ENCODE measurements at places on chromosomes 6 and 20. TPM values are rescaled to one million over a fixed set of nuclear protein-coding genes. Genes with fewer than 3 reads are reported as not detected.

HMGCLL1 gene
- not detected for total RNA-seq

CST5 gene
- total RNA-seq, result not detected

DNA sequence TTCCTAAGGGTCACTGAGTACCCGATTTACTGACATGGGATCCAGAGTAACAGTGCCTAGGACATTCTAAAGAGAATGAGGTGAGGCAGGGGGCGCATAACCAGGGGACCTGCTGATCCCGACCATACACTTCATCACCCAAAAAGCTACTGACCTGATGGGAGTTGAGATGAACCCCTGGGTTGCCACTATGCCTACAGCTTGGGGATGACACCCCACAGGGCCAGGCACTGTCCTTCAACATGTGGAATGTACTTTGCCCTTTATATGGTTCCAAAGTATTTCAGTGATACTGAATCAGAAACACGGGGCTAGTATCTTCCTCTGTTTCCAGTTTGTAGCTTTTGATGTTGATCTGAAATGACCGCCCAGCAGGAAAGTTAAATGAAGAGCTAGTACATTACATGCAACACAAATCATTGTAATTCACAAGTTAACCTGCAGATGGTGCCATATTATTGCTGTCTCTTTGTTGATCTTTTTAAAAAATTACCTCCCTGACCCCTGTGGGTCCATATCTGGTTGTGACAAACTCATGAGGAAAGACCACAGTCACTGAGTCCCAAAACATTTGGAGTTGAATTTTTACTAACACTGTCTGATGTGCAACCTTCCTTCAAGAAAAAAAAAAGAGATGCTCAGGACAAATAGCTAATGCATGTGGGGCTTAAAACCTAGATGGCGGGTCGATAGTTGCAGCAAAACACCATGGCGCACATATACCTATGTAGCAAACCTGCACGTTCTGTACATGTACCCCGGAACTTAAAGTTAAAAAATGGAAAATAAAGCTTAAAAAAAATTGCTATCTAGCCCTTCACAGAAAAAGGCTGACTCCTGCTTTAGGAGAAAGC, 42.7 kb upstream of the GCNT2 start:
- peak; percentile 33 for DNase-seq

- DNase-seq, result no peak
These were observed 569 bp downstream of the TCEA2 start for GRCh38 chr20:64063389-64064144.

GRCh38 chr6:125597411-125598253, 151.8 kb upstream of the HEY2 start:
- DNase-seq, result peak; percentile 15

DNA sequence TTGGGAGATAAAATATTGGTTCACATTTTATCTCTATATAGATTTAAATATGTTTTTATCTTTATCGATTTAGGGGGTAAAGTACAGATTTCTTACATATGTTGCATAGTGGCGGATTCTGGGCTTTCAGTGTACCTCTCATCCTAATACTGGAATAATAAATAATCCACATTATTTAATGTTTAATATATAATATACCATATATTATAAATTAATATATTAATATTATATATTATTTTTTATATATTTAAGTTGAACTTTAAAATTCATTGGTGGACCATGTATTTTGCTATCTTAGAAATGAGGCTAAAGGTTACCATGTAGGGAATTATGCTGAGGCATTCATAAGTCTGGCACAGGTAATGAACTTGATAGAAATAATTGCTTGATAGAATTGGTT, 89.6 kb upstream of the POPDC3 start:
- DNase-seq, result no peak

- DNase-seq, result no peak
These were observed 104.0 kb downstream of the BANF2 start for GRCh38 chr20:17803765-17804164.

DNA sequence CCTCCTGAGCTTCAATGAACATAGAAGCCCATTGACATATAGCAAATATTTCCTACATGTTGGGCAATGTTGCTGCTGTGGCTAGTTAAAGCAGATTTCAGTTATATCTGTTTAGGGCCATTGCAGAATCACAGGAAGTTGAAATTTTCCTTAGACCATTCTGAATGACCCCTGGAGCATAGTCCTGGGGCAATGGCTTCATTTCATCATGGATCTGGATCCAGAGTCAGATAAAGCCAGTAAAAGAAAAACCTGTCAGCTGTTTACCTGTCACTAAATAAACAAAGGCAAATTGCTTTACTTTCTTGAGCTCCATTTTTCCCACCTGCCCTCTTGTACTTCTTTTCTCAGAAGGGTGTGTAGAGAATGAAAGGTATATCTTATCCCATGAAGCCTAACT, 494.0 kb upstream of the MAP3K7 start:
- no peak for DNase-seq

- DNase-seq, result no peak
These were observed 78.4 kb downstream of the NOL4L start for GRCh38 chr20:32506721-32507120.

- DNase-seq, result no peak
These were observed 65.7 kb upstream of the PTGIS start for GRCh38 chr20:49633643-49634042.

TOMM34 gene
- total RNA-seq, result 41.5 TPM

- no peak for DNase-seq
These were observed 50.0 kb upstream of the CLDN20 start for GRCh38 chr6:155213611-155214372.

RAB44 gene
- total RNA-seq, result not detected

DNA sequence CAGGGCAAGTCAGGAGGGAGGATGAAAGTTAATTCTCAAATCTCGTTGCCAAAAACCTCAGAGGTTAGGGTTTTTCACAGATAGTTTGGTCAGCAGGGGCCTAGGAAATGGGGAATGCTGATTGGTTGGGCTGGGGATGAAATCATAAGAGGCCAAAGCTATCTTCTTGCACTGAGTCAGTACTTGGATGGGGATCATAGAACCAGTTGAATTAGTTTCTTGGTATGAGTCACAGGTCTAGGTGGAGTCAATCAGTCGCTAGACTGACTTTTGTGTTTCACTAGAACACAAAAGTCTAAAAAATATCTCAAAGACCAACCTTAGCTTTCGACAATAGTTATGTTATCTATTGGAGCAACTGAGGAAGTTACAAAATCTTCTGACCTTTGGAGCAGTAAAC, 368.5 kb downstream of the TBC1D32 start:
- no peak for DNase-seq

- no peak for DNase-seq
These were observed 58.2 kb downstream of the PIGU start for GRCh38 chr20:34618676-34619075.

DNA sequence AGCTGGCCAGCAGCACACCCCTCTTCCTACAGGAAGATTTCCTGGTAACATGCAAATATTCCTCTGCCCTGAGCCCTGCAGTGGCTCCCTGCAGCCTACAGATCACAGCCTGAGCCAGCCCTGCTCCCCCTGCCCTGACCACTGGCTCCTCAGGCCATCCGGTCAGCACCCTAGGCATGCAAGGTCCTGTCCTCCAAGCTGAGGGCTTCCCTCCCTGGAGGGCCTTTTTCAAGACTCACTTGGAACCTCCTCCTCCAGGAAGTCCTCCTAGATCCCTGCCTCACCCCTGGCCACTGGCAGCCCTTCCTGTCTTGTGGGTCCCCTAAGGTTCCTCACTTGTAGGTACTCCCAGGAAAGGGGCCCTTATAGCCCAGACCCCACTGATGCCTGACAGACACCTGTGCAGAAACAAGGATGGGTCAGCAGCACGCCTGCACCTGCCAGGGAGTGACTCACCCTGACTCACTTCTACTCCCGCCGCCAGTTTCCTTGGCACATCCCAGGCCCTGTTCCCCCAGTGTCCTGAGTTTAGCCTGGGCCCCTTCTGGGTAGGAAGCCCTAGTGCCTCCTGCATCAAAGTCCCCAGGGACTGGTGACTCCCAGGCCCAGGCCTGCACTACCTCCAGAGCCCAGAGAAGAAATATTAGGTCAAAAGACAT, 3.2 kb downstream of the SLC4A11 start:
- no peak for DNase-seq

DNA sequence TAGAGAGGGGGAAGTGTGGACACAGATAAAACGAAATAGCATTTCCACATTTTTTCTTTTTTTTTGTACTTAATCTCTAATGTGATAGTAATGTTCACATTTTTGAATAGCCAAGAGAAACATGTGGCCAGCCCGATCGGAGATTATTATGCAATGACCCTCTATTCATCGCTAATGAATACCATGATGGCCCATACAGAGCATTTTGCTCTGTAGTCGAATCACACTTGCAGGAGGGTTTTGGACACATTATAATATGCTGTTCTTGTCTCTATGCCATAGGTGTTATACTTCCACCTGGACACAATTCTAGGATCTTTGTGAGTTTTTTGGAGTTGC, 60.1 kb downstream of the MTHFD1L start:
- DNase-seq, result no peak

SEMG1 gene
- total RNA-seq, result not detected

ABCF1 gene
- total RNA-seq, result 46.7 TPM

DNA sequence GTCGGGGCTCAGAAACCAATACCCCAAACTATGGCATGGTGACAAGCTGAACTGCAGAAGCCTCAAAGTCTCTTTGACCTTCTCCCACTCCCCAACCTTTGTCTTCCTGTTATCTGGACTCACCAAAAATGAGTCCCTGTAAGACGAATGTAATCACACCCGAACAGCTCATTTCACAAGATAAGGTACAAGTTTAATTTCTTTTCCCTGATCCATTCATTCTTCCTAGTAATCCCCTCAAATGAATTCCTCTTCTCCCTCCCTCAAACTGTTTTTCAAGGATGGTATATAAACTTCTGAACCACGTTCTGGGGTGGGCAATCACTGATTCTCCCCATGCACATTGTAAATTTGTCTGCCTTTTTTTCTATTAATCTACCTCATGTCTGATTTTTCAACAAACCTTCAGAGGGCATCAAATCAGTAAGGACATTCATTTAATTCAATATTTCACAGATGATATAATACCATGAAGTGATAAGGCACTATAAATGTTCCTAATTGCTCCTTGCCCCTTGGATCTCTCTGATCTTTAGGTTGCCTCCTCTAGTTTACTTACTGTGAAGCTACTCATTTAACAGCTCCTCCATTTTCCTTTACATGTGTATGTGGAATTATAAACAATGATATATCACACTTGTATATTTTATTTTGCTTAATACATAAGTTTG, 77.2 kb downstream of the OR2B2 start:
- DNase-seq, result no peak

DNA sequence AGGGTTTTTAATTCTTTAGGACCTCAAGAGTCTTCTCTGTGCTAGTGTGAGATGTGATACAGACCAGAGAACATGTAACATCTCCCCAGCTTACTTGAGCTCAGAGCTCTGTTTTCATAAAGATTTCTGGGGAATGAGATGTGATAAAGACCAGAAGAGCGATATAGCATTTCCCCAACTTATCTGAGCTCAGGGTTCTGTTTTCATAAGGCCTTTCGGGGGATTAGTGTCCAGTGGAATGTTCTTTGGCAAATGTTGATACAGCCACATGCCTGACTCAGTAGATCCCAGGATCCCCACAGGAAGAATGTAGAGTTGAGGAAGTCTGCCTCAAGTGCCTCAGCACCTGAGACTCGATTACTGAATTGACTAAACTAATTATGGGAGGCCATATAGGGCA, 18.7 kb upstream of the TOP1 start:
- no peak for DNase-seq

Data from H4 (cell line).